ENCODE measurements at places on chromosomes 13 and 19.

DNA sequence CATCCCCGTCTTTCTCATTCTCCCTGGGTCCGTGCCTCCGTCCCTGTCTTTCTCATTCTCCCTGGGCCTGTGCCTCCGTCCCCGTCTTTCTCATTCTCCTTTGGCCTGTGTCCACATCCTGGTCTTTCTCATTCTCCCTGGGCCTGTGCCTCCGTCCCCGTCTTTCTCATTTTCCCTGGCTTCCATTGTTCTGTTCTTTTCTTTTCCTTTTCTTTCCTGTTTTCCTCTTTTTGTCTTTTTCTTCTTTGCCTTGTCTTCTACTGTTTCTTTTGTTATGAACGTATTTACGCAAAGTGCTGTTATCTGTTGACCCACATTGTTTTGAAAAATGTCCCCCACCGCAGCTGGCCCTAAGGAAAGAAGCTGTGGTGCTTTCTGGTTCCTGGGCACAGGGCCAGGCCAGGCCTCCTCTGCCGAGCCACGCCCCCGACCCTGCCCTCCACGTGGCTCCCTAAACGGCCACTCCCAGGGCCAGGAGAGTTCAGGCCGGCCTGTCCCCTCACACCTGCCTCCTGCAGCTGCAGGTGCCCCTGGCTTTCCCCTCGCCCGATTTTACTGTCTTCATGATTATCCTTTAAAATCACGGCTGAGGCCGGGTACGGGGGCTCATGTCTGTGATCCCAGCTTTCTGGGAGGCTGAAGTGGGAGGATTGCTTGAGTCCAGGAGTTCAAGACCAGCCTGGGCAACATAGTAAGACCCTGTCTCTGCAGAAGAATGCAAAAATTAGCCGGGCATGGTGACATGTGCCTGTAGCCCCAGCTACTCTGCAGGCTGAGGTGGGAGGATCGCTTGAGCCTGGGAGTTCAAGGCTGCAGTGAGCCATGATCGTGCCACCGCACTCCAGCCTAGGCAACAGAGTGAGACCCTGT, 14.0 kb upstream of the TMPRSS9 start:
- no peak for DNase-seq

DNA sequence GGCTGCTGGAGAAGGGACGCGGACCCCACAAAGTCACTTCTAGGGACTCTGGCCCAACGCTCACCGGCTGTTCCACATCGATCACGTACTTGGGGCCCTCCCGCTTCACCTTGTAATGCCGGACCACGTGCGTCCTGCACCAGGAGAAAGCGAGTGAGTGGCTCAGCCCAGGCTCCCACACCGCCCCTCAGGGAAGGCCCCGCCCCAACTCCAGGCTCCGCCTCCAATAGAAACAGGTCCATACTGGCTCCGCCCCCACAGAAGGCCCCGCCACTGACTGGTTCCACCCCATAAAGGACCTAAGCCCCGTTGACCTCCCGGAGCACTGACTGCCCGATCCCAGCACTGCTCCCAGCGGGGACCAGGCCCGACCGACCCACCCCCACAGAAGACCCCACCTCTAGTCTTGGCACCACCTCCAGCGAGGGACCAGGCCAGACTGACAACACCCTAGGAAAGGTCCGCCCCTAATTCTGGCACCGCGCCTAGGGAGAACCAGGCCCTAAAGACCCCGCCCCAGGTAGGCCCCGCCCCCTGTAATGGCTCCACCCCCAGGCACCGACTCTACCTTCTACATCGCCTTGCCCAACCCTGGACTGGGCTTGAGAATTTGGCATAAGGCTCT, 11.3 kb downstream of the STAP2 start:
- no peak for DNase-seq

GRCh38 chr19:29119590-29119989, 93.4 kb downstream of the UQCRFS1 start:
- no peak for DNase-seq

- no peak for DNase-seq
Measured at GRCh38 chr19:29421196-29421545, 104.6 kb upstream of the VSTM2B start.
